ENCODE measurements at places on chromosomes 3 and 15. TPM values are rescaled to one million over a fixed set of nuclear protein-coding genes. Genes with fewer than 3 reads are reported as not detected.

Gene GOLGA6A
- total RNA-seq = not detected

Gene ZNF654
- total RNA-seq = 23.3 TPM

Gene AADAC
- total RNA-seq = not detected

Gene CHST2
- 18.3 TPM for total RNA-seq

Gene DNAJC19
- total RNA-seq = 45.0 TPM

Gene ISG20
- total RNA-seq = 71.3 TPM

Gene SUSD5
- total RNA-seq = not detected

Gene OR5H1
- total RNA-seq = not detected

Gene FBLN2
- total RNA-seq = not detected

Data from T-helper 2 cell treated with Interferon-gamma antibody and Interleukin-4, amounts not matched to agents 100 ng/mL and 5 ng/mL, for 36 hours (primary cell).